Pancreas (tissue), 10 donors: ENCODE measurements at places on chromosomes 4 and X. TPM values are rescaled to one million over a fixed set of nuclear protein-coding genes. Genes with fewer than 3 reads are reported as not detected.

TLR10 gene
- polyA plus RNA-seq, result 0.08 TPM

FAM133A gene
- polyA plus RNA-seq, result 0.04 TPM

PNMA6A gene
- polyA plus RNA-seq, result 2.3 TPM

KLHL13 gene
- 1.1 TPM for polyA plus RNA-seq

FAM114A1 gene
- polyA plus RNA-seq, result 8.0 TPM

NPY5R gene
- 0.73 TPM for polyA plus RNA-seq

ALAS2 gene
- 0.70 TPM for polyA plus RNA-seq

H2BW2 gene
- not detected for polyA plus RNA-seq

SMIM10 gene
- polyA plus RNA-seq, result 4.4 TPM

PHOX2B gene
- 0.54 TPM for polyA plus RNA-seq

NHSL2 gene
- polyA plus RNA-seq, result 0.68 TPM

SULT1E1 gene
- polyA plus RNA-seq, result not detected

TRIM2 gene
- 11.0 TPM for polyA plus RNA-seq

MAGEA2 gene
- polyA plus RNA-seq, result not detected

PRKG2 gene
- 0.68 TPM for polyA plus RNA-seq

LDB2 gene
- 11.6 TPM for polyA plus RNA-seq

SPARCL1 gene
- polyA plus RNA-seq, result 39.1 TPM

HDAC8 gene
- 15.2 TPM for polyA plus RNA-seq

CAMK2D gene
- polyA plus RNA-seq, result 9.9 TPM

PDLIM3 gene
- 50.5 TPM for polyA plus RNA-seq

TEX13C gene
- not detected for polyA plus RNA-seq

FAM184B gene
- polyA plus RNA-seq, result 0.07 TPM

ACOT9 gene
- polyA plus RNA-seq, result 19.2 TPM

CNGA2 gene
- polyA plus RNA-seq, result not detected

CT45A3 gene
- polyA plus RNA-seq, result not detected

BCOR gene
- polyA plus RNA-seq, result 14.3 TPM

UNC5C gene
- polyA plus RNA-seq, result 0.35 TPM

CYBB gene
- polyA plus RNA-seq, result 1.1 TPM

UGT2B15 gene
- polyA plus RNA-seq, result 40.6 TPM

ZNF732 gene
- 0.08 TPM for polyA plus RNA-seq

SCARB2 gene
- polyA plus RNA-seq, result 36.8 TPM

FGD1 gene
- polyA plus RNA-seq, result 3.0 TPM

TMEM255A gene
- 0.23 TPM for polyA plus RNA-seq

SPANXA2 gene
- not detected for polyA plus RNA-seq

RHOXF1 gene
- polyA plus RNA-seq, result 1.0 TPM

PCYT1B gene
- polyA plus RNA-seq, result 0.84 TPM

CT55 gene
- polyA plus RNA-seq, result not detected

SPACA5 gene
- not detected for polyA plus RNA-seq

DRP2 gene
- polyA plus RNA-seq, result 0.04 TPM

GABRB1 gene
- polyA plus RNA-seq, result 0.16 TPM

MEPE gene
- not detected for polyA plus RNA-seq

PPEF1 gene
- 0.28 TPM for polyA plus RNA-seq

CXXC4 gene
- polyA plus RNA-seq, result 1.9 TPM

UBE2K gene
- polyA plus RNA-seq, result 18.2 TPM

ALB gene
- 380 TPM for polyA plus RNA-seq

TMPRSS11B gene
- polyA plus RNA-seq, result not detected

MAGEB1 gene
- not detected for polyA plus RNA-seq

FAM50A gene
- polyA plus RNA-seq, result 128 TPM

SPP1 gene
- polyA plus RNA-seq, result 78.8 TPM

LPAR4 gene
- polyA plus RNA-seq, result not detected

VCX3A gene
- polyA plus RNA-seq, result not detected

DAPP1 gene
- polyA plus RNA-seq, result 0.19 TPM

GLRA2 gene
- 0.05 TPM for polyA plus RNA-seq

HELT gene
- not detected for polyA plus RNA-seq

PAGE1 gene
- not detected for polyA plus RNA-seq

SH2D1A gene
- polyA plus RNA-seq, result 0.21 TPM

CCDC110 gene
- 4.1 TPM for polyA plus RNA-seq

CCDC158 gene
- polyA plus RNA-seq, result 0.73 TPM

ASB12 gene
- polyA plus RNA-seq, result 0.15 TPM
